ENCODE measurements at places on chromosomes 7 and 10.

GRCh38 chr7:2551418-2551817 lies 3.9 kb downstream of the BRAT1 start:
- DNase-seq = no peak

DNA sequence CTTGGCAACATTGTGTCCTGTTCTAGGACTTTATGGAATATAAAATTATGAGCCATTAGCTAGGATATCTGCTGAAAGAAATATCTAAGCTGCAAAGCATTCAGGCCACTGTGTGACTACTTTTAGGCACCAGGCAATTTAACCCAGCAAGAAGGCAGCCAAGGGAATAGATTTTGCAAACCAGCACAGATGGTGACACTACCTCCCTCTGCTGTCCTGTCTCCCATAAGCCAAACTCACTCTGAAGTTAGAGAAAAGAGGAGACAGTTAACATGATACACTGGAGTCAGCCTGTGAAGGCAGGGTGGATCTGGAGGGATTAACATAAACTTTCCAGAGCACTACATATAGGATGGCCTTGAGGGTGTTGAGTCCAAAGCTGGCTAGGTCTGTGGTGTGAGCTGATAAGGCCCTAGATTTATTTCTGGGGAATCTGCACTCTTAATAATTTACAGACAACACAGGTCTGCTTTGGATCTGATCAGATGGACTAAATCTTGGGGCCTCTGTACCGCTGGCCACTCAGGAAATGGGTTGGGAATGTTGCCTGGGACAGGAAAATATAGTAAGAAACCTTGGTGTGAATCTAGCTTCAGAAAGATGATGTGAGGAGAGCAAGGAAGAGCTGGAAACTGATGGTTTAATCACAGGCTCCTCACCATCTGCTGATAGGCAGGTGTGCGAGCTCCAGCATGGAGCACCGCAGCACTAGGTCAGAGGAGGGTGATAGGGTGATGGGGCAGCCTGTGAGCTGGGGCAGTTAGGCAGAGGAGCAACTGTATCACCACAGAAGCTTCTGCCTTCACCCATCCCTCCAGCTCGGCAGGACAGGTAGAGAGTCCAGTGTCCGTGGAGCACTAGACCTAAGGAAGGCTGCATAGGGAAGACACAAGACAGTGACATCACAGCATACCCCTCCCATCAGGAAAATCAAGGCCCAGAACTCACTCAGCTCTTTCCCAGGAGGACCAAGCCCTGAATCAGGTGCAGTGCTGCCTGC lies 229.9 kb upstream of the PRSS1 start:
- DNase-seq = no peak

DNA sequence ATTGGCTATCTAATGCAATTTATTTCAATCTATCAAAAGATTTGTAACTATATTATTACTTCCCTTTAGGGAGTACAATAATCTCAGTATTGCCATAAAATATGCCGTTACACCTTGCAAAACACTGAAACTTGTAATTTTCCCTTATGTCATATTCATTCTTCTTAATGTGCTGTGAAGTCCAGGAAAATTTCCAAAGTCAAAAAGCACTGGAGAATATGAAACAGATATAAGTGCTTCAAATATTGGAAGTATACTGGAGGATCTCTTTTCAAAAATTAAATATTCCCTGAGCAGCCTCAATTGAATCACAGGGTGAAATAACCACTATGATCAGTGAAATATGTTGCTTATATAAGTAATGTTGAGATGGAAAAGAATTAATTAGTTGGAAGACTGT lies 356.0 kb downstream of the PPP1R3A start:
- DNase-seq = no peak

DNA sequence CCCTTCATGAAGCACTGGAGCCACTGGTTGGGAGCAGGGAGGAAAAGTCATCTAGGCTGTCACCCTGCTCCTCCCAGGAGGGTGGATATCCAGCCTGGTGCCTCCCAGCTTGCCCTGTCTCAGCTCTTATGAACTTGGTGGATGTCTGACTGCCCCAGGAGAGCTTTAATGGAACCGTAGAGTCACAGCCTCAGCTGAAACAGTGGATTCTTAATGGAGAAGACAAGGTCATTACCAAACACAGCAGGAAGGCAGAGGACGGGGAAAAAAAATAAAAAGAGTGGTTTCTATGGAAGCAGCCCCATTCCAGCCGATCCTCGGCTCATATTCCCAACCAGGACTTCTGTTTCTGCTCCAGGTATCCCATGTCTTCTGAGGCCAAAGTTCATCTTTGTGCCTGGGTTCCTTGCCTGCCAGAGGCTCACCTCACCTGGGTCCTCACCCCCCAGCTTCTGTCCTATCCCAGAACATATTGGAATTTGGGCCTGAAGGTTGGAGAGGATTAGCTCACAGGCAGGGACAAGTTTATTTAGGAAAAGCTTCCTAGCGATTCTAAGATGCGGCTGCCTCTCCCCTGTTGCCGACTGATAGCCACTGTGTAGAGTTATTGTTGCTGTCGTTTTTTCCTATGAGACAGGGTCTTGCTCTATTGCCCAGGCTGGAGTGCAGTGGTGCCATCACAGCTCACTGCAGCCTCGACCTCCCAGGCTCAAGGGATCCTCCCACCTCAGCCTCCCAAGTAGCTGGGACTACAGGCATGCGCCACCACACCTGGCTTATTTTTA lies 15.6 kb downstream of the CCL26 start:
- no peak for DNase-seq

GRCh38 chr10:102112210-102112817 lies 7.9 kb downstream of the LDB1 start:
- DNase-seq = no peak

DNA sequence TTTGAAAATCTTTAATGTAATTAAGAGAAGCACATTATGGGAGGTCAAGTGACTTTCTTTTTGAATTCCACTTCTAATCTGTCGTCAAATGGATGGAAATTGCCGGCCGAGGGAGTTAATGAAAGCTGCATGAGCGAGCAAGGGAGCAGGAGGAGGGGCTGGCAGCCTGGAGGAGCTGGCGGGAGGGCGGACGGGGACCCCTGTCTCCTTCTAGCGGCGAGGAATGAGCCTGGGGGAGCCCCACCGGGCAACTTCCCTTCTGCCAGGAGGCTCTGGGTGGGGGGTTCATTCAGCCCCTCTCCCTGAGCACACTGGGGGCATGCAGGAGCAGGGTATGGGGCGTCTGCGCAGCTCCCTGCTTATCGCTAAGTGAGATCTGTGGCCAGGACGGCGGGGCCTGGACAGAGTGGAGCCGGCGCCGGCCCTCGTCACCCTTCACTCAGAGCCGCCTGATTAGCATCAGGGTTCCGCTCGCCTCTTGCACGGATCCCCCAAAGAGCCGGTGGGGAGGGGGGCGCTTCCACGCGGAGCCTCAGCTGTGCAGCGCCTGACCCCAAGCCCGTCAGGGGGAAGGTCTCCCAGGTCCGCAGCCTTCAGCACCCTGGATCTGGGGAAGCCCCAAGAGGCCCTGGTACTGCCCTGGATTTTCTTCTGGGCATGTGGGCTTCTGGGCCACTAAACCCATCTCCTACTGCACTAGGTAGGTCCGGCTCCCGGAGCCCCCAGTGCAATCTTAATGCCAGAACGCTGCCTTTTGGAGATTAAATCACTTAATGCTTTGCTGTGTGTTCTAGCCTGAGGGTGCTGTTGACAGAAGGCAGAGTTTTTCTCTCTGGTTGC lies 680.8 kb downstream of the LRMDA start:
- no peak for DNase-seq

- DNase-seq = no peak
Measured at GRCh38 chr7:113004726-113005454, 81.7 kb downstream of the GPR85 start.

GRCh38 chr10:101588879-101589278 lies 758 bp downstream of the DPCD start:
- DNase-seq = no peak

Data from activated CD4-positive, alpha-beta T cell treated with anti-CD3 and anti-CD28 coated beads for 4 hours (primary cell).